ENCODE measurements at places on chromosomes 16 and 17. TPM values are rescaled to one million over a fixed set of nuclear protein-coding genes. Genes with fewer than 3 reads are reported as not detected.
A peak's percentile ranks its signal among the peaks of the same experiment; 100 is the strongest.

GRCh38 chr17:73707358-73707757, 63.1 kb upstream of the SDK2 start:
- no peak overlapping the region for H3K27ac ChIP-seq
- H3K4me1 ChIP-seq: no peaks in the 10 kb centered on the region
- H3K36me3 ChIP-seq: no peaks in the 10 kb centered on the region
- no peaks in the 10 kb centered on the region for H3K27me3 ChIP-seq
- H3K4me3 ChIP-seq: no peak overlapping the region

GRCh38 chr16:88013091-88013609, 61.9 kb downstream of the BANP start:
- peaks cover 23% of the 10 kb centered on the region for H3K4me1 ChIP-seq
- peak overlapping the region; percentile 17 for H3K27ac ChIP-seq
- peak; percentile 11 for DNase-seq
- H3K4me3 ChIP-seq: no peak overlapping the region
- H3K27me3 ChIP-seq: no peaks in the 10 kb centered on the region

DNA sequence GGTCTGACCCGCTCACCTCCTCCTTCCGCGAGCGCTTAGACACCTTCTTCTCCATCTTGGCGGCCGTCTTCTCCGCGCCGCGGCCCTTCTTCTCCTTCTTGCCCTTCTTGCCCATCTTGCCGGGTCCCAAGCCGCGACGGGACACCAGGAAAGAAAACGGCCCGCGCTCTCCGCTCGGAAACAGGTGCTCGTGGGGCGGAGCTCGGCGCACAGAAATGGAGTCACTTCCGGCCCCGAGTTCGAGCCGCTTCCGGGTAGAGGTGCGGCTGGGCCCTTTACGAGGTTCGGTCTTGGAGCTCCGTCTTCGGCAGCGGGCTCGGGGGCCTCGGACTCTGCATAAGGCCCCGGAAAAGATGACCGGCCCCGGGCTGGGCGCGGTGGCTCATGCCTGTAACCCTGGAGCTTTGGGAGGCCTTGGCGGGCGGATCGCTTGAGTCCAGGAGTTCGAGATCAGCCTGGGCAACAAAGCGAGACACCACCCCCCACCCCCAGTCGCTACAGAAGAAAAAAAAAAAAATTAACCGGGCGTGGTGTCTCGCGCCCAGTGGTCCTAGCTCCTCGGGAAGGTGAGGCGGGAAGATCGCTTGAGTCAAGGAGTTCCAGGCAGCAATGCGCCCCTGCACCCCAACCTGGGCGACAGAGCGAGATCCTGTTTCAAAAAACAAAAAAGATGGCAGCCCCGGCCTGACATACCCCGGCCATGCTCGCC, at the start of gene KLHDC4:
TSS of gene KLHDC4 (minus strand) at position 211 of the 709 bp plus-strand sequence. CDS start at position 115, 96 bp downstream.
- peak; percentile 82 for DNase-seq
- no peaks in the 10 kb centered on the region for H3K27me3 ChIP-seq
- peaks cover 19% of the 10 kb centered on the region for H3K36me3 ChIP-seq
- H3K4me1 ChIP-seq: peaks cover 3% of the 10 kb centered on the region
- peak within 1 kb of the TSS; percentile 96 for H3K4me3 ChIP-seq

DNA sequence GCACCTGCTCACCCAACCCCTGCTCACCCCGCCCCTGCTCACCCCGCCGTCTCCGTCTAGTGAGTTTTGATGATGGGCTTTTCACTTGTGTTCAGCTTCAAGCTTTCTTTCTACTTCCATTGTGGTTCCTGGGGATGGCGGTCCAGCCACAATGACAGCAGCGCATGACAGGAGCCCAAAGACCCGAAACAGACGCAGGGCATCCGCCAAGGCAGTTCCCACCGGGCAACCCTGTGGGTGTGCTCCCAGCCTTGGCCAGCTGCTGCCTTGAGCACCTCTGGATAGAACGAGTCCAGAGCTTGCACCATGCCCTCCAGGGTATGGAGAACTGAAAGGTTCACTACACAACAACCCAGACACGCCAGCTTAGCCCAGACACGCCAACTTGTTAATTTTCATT, 92.9 kb upstream of the CHMP6 start:
- no peaks in the 10 kb centered on the region for H3K4me1 ChIP-seq
- DNase-seq: no peak
- H3K4me3 ChIP-seq: no peak overlapping the region
- peaks cover 25% of the 10 kb centered on the region for H3K36me3 ChIP-seq

- DNase-seq: no peak
- peaks cover 45% of the 10 kb centered on the region for H3K27me3 ChIP-seq
- no peaks in the 10 kb centered on the region for H3K4me1 ChIP-seq
- H3K36me3 ChIP-seq: no peaks in the 10 kb centered on the region
Observed at GRCh38 chr16:55330781-55331647, 7.0 kb downstream of the IRX6 start.

- H3K4me3 ChIP-seq: peak overlapping the region; percentile 100
- peak overlapping the region; percentile 21 for H3K27ac ChIP-seq
- peaks cover 2% of the 10 kb centered on the region for H3K4me1 ChIP-seq
- DNase-seq: no peak
- peaks cover 6% of the 10 kb centered on the region for H3K36me3 ChIP-seq
- H3K27me3 ChIP-seq: no peaks in the 10 kb centered on the region
Observed at GRCh38 chr17:63775420-63775819, 1.4 kb downstream of the DDX42 start.

DNA sequence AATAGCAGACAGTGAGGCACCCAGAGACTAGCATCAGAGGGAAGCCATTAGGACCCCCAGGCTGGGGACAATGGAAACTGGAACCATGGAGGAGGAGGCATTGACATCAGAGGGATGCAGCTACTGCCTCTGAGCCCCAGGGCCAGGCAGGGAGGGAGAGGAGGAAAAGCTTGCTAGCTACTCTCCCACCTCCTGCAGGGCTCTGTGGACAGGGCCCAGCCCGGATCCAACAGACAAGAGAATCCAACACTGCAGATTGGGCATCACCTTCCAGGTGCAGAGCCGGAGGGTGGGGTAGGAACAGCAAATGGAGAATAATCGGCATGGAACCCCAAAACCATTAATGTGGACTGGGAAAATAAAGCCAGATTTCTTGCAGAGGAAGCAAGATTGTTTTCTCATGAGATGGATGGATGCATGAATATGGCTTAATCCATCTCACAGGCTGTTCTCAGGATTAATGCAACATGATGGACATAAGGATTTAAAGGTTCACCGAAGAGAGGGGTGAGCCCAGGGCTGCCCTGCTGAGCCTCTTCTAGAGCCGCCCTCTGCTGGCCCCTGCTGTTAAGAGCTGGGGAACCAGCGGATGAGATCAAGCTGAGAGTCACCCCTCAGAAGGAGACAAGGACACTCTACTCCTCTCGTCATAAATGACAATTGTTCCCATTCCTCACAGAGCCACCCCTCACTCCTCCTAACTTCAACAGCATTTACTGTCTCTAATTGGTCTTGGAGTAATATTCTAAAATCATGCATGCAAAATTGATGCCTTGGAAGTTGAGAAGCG, 48.8 kb downstream of the DNAH3 start:
- no peaks in the 10 kb centered on the region for H3K36me3 ChIP-seq
- DNase-seq: peak; percentile 20
- no peaks in the 10 kb centered on the region for H3K27me3 ChIP-seq
- H3K4me3 ChIP-seq: no peak overlapping the region
- H3K27ac ChIP-seq: no peak overlapping the region
- peaks cover 5% of the 10 kb centered on the region for H3K4me1 ChIP-seq

- DNase-seq: no peak
- H3K27ac ChIP-seq: no peak overlapping the region
- peaks cover 16% of the 10 kb centered on the region for H3K36me3 ChIP-seq
- no peaks in the 10 kb centered on the region for H3K27me3 ChIP-seq
- H3K4me3 ChIP-seq: no peak overlapping the region
Observed at GRCh38 chr16:27455700-27456099, 53.7 kb downstream of the IL21R start.

DNA sequence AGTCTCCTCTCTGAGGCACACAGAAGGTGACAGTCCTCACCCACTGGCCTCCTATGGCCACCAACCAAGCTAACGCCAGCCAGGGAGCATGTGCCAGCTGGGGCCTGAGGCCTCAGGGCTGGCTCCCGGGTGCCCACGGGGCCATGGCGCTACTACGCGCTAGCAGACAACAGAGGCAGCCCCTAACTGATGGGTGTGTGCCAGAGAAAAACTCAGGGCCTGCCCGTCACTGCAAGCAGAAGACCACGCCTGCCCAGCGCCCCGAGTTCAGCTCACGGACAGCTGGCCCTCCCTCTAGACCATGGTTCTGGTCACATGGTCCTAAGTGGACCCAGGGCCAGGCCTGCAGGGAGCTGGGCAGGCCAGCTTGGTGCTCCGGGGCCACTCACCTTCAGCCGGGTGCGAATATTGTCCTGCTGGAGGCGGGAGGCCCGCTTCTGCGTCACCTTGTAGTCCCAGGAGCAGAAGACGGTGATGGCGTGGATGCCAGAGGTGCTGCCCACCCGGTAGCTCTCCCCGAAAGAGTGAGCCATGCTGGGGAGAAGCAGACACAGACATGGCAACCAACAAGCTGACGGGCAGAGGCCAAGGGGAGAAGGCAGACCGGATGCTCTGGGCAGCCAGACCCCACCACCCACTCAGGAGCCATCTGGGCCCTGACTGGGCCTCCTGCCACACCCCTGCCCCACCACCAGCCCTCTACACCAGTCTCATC, 6.2 kb downstream of the TMC6 start:
- H3K27ac ChIP-seq: no peak overlapping the region
- no peaks in the 10 kb centered on the region for H3K36me3 ChIP-seq
- H3K4me1 ChIP-seq: no peaks in the 10 kb centered on the region

GRCh38 chr17:2750721-2751120, 1.3 kb upstream of the CCDC92B start:
- no peak overlapping the region for H3K4me3 ChIP-seq
- no peak overlapping the region for H3K27ac ChIP-seq
- no peak for DNase-seq
- peaks cover 44% of the 10 kb centered on the region for H3K27me3 ChIP-seq
- H3K36me3 ChIP-seq: no peaks in the 10 kb centered on the region
- H3K4me1 ChIP-seq: no peaks in the 10 kb centered on the region

- no peaks in the 10 kb centered on the region for H3K36me3 ChIP-seq
- H3K27me3 ChIP-seq: no peaks in the 10 kb centered on the region
- DNase-seq: peak; percentile 93
- H3K4me3 ChIP-seq: no peak overlapping the region
- no peak overlapping the region for H3K27ac ChIP-seq
- H3K4me1 ChIP-seq: no peaks in the 10 kb centered on the region
Observed at GRCh38 chr17:77963441-77963840, 4.9 kb downstream of the TNRC6C start.

DNA sequence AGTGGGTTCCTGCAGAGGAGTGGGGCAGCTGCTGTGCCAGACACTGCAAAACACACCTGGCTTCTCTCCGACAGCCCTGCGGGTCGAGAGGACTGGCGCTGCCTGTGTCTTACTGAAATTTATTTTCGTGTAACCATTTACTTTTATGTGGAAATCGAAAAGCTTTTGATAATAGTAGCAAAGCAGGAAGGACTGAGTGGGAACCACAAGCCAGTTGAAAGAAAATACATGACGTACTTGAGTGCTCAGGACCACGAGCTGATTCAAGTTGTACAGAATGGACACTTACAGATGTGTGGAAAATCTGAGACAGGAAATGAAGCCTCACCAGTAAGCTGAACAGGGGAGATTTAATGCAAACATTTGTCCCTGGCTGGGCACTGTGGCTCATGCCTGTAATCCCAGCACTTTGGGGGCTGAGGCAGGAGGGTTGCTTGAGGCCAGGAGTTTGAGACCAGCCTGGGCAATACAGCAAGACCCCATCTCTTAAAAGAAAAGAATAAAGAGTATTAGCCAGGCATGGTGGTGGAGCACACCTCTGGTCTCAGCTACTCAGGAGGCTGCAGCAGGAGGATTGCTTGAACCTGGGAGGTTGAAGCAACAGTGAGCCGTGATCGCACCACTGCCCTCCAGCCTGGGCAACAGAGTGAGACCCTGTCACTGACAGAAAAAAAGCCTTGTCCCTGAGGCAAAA, 11.3 kb upstream of the RPL13 start:
- H3K27ac ChIP-seq: no peak overlapping the region
- peaks cover 70% of the 10 kb centered on the region for H3K36me3 ChIP-seq
- no peak for DNase-seq
- H3K4me1 ChIP-seq: no peaks in the 10 kb centered on the region
- H3K4me3 ChIP-seq: no peak overlapping the region
- no peaks in the 10 kb centered on the region for H3K27me3 ChIP-seq

DNA sequence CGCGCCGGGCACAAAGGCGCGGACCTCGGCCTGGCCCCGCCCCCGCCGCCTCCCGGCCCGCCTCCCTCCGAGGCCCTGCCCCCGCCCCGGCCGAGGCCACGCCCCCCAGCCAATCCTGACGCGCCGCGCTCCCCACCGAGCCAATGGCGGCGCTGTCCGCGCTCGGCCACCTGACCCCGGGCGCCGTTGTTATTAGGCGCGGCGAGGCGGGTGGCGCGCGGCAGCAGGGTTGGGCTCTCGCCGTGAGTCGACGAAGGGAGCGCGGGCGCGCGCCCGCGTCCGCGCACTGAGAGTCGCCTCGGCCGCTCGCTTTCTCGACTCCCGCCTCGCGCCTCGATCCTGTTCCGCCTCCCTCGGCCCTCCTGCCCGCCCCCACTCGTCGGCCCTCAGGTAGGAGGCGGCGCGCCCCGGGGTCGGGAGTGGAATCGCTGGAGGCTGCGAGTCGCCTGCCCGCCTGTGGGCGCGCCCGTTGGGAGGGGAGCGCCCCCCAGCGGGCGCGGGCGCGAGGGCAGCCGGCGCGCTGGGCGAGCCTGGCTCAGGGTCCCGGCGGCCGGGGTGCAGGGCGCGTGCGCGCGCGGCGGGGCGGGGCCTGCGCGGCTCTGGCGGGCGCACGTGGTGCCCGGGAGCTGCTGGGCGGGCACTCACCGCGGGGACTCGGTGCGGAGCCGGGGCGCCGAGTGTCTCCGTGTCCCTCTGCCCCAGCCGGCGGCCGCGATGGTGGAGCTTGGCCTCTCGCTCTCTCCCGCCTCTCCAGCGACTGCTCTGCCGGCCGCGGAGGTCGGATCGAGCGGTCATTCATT, 405 bp upstream of the CBLN1 start:
- H3K4me1 ChIP-seq: no peaks in the 10 kb centered on the region
- H3K27ac ChIP-seq: no peak overlapping the region
- H3K36me3 ChIP-seq: no peaks in the 10 kb centered on the region
- H3K4me3 ChIP-seq: no peak overlapping the region

- H3K4me1 ChIP-seq: no peaks in the 10 kb centered on the region
- DNase-seq: no peak
- H3K4me3 ChIP-seq: no peak overlapping the region
- no peaks in the 10 kb centered on the region for H3K27me3 ChIP-seq
Observed at GRCh38 chr17:27338536-27338985, 44.6 kb downstream of the WSB1 start.

DNA sequence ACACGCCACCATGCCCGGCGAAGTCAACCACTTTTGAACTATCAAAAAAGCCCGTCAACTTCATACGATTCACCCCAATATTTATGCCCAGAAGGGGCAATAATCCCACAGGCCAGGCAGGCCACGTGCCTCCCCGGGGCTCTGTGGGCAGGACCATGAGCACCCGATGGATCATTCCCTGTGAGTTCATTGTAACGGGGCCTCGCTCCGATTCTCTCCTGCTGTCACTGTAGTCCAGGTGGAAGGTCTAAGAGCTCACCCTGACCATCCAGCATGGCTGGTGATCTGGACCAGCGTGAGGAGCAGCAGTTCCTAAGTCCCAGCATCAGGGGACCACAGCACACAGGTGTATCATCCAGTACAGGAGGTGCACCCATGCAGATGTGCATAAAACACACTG, 77.5 kb upstream of the DOC2B start:
- no peak overlapping the region for H3K27ac ChIP-seq
- DNase-seq: no peak
- peaks cover 6% of the 10 kb centered on the region for H3K27me3 ChIP-seq
- H3K4me3 ChIP-seq: no peak overlapping the region

SMIM22 gene
- total RNA-seq: not detected

DOC2A gene
- total RNA-seq: not detected

CX3CL1 gene
- total RNA-seq: under 0.01 TPM
